NCI-H524 treated with DMSO at 0.1 percent for 48 hours (cell line): ENCODE measurements at places on chromosomes 6 and 20.

DNA sequence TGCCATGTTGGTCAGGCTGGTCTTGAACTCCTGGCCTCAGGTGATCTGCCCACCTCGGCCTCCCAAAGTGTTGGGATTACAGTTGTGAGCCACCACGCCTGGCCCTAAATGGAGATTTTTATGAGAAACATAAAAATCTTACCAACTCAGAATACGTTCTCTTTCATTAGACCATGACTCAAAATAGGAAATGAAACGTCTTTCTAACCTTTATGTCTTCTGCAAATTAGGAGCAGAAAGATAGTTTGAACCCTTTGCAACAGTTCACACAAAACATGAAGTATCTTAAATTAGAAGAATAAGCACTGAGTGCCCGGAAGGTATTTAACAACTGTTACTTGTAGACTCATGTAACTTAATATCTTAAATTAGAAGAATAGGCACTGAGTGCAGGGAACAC lies 48.3 kb downstream of the AHI1 start:
- no peak for DNase-seq

DNA sequence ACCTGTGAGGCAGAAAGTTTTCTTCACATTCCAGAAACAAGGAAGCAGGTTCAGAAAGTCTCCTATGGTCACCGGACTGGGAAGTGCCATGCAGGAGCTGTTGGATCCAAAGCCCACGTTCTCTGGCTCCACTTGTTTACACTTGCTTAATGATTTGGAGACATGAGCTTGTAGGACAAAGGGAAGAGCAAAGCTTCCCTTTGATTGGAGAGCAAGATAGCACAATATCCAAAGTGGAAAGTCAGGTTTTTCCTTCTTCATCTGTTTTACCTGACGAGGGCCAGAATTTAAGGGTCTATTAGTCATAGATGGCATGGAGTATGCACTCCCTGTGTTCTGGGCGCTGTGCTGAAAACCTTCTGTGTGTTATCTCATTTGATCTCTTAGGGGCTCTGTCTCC lies 81.2 kb downstream of the PDE7B start:
- no peak for DNase-seq

DNA sequence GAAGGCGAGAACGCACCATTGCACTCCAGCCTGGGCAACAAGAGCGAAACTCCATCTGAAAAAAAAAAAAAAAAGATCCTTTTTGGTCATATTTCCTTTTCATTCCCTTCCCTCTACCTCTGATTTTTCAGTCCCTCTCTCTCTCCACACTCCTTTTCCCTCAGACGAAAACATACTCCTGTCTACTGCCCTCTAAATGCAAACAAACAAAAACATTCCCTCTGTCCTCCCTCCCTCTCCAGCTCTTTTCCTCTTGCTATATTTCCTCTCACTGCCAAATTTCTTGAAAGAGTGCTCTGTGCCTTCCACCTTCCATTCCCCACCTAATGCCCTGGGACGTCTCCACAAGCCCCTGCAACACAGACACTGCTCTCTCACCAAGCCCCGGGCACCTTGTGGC lies 14.9 kb upstream of the MDFI start:
- DNase-seq, result no peak

DNA sequence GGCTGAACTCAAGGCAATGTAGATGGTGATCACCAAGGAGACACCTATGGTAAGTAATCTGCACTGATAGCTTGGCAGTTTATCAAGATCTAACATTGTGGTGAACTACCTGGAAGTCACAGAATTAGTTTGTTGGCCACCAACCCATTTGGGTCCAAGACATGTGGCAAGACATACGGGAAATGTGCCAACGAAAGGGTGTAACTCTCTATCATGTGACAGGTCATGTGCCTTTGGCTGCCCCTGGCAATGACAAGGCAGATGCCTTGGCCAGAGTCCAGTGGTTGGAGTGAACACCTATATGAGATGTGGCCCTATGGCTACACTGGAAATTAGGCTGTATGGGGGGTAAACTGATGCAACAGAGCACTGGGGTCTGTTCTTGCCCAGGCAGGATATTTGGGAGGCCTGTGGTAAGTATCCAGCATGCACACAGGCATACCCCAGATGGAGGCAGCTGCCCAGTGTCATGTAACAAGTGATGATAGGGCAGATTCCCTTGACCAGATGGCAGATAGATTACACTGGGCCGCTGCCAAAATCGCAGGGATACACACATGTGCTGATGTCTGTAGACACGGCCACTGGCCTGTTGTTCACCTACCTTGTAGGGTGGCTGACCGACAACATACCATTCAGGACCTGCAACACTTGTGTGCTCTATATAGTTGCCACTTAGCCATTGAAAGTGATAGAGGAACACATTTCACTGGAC lies 35.5 kb upstream of the HSF2 start:
- peak; percentile 80 for DNase-seq

DNA sequence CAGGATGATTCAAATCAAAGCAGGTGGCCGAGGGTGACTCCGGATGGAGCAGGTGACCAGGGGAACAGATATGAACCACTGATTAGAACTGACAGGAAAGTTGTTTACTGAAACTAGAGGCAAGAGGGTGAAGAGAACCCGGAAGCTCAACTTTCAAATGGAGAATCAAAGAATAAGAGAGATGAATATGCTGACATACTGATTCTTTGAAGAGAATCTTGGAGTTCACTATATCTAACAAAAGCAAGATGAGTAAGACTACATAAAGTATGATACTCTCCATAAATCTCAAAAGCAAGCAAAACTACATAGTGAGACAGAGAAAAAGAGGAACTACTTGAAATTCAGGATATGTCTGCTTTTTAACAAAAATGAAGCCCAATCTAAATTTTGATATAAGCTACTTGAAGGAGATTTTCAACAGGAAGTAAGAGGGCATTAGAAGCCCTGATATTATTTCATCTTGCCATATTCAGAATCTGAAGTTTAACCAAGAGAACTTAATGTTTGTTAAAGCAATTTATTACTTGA lies 4.0 kb upstream of the UBD start:
- no peak for DNase-seq

DNA sequence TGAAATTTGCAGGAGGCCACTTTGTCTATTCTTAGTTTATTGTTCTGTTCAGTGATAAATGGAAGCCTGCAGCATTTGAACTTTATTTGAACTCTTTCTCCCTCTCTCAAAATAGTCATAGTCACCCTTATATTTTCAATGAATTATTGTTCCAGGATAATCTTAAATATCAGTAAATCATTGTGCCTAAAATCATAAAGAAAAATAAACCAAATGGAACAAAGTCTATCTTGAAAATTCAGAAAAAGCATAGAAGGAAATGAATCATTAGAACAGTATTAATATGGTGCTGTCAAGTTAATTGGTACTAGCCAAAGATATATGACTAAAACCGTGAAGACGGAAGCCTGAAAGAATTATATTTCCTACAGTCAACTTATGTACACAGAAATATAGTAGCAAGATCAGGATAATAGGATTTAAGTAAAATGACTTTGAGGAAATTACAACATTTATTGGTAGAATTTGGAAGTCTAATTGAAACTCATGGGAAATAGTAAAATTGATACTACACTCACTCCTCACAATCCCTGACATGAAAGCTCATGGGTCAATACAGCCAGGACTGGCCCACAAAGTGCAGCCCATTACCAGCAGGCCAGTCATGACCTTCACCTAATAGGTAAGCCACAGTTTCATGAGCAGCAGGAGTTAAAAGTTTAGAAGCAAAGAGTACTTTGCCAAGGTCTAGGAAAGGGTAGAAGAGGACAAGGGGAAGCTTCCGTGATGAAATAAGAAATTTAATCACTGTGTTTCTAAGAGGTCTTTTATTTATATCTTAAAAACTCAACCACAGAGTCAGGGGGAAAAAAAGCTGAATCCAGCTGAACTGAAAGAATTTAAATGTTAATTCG lies 119.9 kb upstream of the ENPP5 start:
- DNase-seq, result no peak
